ENCODE measurements at places on chromosomes 13 and 19. TPM values are rescaled to one million over a fixed set of nuclear protein-coding genes. Genes with fewer than 3 reads are reported as not detected.

- no peak for DNase-seq
Measured at GRCh38 chr13:80782441-80782840, 441.5 kb upstream of the SPRY2 start.

- DNase-seq = no peak
Measured at GRCh38 chr19:1757468-1758230, 4.3 kb downstream of the ONECUT3 start.

DNA sequence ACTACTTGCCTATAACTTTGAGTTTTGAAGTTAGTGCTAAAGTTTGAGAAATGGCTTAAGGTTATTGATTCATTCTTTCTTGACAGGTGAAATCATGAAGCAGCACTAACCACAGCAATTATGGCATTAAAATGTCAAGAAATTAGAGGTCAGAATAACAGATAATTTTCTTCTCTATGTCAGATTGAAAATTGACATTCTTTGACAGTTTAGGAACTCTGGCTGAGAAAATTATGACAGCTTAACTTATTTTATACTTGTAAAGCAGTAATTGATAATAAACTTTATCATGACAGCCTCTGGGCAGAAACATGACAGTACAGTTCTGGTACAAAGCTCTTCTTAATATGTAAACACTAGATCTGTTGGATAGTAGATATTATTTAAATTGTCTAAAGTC lies 155.2 kb upstream of the MAB21L1 start:
- no peak for DNase-seq

DNA sequence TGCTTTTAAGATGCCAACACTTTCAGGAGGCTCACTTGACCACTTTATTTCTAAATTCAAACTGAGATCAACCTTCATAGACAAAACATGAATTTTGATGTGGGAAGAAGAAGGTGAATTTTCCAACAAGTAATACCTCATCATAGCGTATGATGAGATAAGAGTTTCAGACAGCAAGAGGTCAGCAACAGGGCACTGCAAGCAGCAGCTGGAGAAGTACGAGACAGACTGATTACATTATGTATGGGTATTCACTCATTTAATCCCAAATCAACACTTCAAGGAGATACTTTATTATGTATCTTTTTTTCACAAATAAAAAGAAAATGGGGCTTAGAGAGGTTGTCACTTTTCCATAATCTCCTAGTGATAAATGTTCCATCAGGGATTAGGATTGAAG lies 389.8 kb downstream of the TBC1D4 start:
- no peak for DNase-seq

DNA sequence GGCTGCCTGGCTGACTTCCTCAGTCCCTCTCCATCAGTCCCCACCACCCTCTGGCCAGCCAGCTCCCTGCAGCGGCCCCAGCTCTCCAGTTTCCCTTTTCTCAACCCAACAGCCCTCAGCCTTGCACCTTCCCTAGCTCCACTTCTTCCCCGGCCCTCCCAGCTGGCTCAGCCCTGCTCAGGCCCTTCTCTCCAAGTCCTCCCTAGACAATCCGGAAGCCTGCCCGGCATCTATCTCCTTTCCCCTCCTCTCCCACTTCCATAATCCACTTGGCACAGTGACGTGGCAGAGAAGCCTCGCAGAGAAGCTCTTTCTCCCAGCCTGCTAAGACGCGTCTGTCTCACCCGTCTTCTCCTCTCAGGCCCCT lies 1.1 kb downstream of the UBXN6 start:
- DNase-seq = no peak

DNA sequence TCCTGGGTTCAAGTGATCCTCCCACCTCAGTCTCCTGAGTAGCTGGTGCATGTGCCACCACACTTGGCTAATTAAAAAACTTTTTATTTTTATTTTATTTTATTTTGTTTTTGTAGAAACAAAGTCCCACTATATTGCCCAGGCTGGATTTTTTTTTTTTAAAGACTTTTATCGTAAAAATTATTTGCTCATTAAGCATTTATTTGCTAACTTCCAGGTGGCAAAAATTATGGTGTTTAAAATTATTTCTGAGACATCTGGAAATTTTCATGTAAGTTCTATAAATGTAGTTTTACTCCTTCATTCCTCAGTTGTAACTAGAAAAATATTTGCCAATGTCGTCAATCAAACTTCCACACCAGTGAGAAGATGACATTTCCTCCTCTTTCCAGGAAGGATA lies 233.3 kb upstream of the DACH1 start:
- DNase-seq = no peak

- DNase-seq = peak; percentile 100
Measured at GRCh38 chr19:2061495-2062388, 10.7 kb upstream of the MKNK2 start.

DNA sequence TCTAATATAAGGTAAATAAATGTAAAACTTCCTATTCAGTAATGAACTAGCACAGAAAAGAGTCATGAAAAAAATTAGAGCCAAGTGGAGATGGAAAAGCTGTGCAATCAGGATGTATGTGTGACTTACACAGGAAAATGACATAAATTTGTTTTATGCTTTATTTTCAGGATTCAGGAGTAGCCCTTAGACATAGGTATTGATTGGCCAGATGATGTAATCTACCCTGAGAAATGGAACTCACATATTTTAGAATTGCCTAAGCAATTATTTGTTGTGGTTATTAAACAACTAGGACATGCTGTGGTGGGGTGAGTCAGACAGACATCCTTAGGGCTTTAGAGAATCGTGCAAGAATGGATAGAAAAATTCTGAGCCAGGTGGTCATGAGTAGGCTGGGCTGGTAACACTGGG lies 110.6 kb downstream of the PCDH9 start:
- DNase-seq = no peak

The CCDC70 gene
- total RNA-seq = not detected

DNA sequence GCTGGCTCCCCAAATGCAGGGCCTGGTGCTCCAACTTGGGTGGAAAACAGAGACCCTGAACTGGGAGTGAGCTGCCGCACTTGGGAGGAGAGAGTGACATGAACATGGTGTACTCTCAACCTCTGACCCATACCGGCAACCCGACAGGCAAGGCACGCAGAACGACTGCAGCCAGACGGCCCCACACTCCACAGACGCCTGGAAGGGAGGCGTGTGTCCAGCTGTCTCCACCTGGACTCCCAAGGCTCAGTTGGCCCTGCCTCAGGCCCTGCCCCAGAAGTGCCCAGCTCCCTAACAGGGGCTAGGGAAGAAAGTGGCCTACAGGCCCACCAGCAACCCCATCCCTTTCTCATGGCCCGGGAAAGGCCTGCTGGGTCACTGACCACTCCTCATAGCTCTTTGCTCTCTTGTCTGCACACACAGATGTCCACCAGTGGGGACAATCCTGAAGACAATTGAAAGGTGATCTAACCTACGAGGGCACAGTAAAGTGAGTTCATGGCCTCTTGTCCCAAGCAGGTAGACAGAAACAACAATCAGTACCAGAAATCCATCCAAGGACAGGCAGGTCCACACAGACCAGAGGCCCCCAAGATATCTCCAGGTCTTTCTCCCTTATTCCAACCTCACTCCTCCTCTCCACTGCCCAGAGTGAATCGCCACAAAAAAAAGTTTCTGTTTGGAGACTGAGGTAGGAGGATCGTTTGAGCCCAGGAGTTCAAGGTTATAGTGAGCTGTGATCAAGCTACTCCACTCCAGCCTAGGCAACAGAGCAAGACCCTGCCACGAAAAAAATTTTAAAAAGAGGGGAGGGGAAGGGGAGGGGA lies 28.2 kb downstream of the ELL start:
- DNase-seq = no peak

DNA sequence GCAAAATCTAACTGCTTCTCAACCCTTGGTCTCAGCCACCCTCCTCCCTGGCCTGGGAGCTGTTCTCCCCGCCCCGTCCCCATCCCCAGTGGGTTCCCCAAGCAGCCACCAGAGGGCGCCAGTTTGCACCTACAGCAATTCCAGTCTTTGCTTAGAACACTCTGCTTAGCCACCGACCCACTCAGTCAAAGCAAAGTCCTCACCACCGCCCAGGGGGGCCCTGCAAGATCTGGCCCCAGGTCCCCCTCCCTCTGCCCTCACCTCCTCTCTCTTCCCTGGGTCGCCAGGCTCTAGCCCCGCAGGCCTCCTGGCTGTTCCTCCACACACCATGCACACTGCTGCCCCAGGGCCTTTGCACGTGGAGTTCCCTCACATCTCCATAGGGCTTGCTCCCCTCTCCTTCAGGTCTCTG lies 12.4 kb downstream of the TMEM143 start:
- DNase-seq = peak; percentile 37

DNA sequence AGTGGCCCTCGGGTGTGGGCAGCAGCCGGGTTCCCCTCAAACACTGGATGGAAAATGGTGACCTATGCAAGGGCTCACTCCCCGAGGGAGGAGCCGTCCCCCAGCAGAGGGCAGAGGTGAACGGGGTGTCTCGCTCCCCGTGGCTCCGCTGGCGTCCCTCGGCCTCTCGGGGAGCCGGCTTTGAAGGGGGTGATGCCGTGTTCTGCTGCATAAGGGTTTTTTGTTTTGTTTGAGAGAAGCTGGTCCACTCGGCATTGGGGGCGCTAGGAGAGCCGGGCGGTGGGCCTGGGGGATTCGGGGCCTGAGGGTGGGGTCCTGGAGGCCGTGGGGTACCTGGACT lies 4.0 kb downstream of the EFNA2 start:
- no peak for DNase-seq

GRCh38 chr13:84649853-84650252 lies 767.6 kb upstream of the SLITRK1 start:
- no peak for DNase-seq

- DNase-seq = no peak
Measured at GRCh38 chr19:30339624-30340525, 32.3 kb upstream of the ZNF536 start.

- no peak for DNase-seq
Measured at GRCh38 chr13:37097076-37097475, 8.4 kb downstream of the CSNK1A1L start.

GRCh38 chr19:1901940-1902404 lies 3.2 kb upstream of the ADAT3 start:
- DNase-seq = no peak

GRCh38 chr19:57075125-57075524 lies 44.7 kb upstream of the USP29 start:
- no peak for DNase-seq

DNA sequence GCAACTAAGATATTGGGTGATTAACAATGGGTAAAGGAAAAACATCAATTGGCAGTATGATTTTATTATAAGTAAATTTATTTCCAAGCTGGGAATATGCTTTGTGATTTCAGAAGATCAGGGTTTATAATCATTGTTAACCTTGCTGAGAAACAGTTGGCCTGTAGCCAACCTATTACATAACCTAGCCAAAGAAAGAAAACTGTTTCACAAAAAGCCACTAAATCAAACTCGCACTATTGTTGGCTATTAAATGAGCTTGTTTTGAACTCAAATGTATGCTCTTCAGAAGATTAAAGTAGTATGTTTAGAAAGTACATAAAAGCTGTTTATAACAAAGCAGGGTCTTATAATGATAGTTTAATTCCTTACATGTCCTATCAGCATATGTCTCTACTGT lies 151.7 kb downstream of the LHFPL6 start:
- no peak for DNase-seq

DNA sequence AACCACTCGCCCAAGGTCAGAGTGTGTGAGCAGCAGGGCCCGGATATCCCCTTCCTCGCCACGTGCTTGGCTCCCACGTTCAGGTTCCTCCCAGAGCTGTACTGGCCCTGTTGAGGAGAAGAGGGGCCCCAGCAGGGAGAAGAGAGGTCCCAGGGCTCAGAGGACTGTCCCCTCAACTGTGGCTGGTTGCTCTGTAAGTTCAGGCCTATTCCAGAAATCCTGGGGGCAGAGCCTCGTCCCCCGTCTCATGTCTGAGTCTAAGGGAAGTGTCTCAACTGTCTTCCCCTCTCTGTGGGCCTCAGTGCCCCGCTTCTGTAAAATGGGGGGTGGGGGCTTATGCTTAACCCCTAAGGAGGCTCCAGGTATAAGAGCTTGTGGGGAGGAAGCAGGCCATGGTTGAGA lies 3.9 kb downstream of the PPP5C start:
- no peak for DNase-seq

The PRKCSH gene
- 321 TPM for total RNA-seq

GRCh38 chr19:51367255-51367564 lies 1.0 kb upstream of the ETFB start:
- DNase-seq = peak; percentile 73

- peak; percentile 77 for DNase-seq
Measured at GRCh38 chr19:32041681-32042292, 303.6 kb upstream of the ZNF507 start.

The LACC1 gene
- 5.4 TPM for total RNA-seq

- DNase-seq = no peak
Measured at GRCh38 chr19:12733369-12734214, 892 bp downstream of the TRIR start.

GRCh38 chr13:21310220-21310619 lies 133.8 kb downstream of the MRPL57 start:
- DNase-seq = no peak

GRCh38 chr13:85347251-85347650 lies 452.0 kb downstream of the SLITRK6 start:
- no peak for DNase-seq

DNA sequence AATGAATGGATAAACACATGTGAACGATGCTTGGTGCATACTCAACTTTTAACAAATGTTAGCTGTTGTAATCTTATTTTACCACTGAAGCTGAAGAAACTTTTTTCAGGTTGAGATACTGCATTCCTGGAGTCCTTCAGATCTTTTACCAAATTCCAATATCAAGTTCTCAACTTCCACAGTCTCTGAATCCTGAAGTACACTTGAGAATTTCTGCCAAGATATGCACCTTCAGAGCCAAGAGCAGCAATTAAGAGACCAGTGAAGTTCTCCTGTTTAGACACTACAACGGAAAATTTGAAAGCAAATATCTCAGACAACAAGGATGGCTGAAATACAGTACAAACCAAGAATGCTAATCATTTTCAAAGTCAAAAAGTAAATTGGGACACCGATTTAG lies 84.6 kb upstream of the MTIF3 start:
- no peak for DNase-seq

The ZNF563 gene
- 5.8 TPM for total RNA-seq

DNA sequence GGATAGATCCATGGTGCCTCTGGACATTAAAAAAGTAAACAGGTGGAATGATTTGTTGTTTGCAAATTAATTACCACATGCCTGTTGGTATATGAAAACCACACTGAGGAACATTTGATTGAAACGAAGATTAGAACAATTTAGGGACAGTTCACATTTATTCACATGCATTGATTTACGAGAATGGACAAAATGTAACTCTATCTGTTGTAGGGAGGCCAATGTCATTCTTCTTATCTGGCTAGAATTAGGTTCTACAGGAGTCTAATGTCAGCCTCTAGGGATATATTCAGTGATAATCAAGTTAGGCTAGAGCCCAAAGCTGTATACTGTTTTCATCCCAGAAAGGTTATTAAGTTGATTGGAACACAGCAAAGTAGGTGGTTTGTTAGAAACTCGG lies 125.4 kb downstream of the COL4A2 start:
- DNase-seq = no peak

- DNase-seq = peak; percentile 65
Measured at GRCh38 chr19:8373867-8374813, 10.2 kb downstream of the ANGPTL4 start.

The TMPRSS9 gene
- total RNA-seq = 0.41 TPM

DNA sequence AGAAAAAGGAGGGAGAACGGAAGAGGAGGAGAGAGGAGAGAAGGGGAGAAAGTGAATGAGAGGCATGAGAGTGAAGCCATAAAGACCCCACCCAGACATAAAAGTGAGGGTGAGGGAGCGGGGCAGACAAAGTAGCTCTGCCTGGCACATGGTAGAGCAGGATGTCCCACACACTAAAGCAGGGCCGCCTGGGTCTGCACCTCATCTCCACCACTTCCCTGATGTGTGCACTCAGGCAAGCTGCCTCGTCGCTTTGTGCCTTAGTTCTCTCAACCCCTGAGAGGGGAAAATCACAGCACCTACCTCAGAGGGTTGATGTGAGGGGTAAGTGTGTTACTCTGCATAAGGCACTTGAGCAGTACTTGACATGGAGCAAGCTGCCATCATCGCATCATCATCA lies 488.1 kb downstream of the COG6 start:
- no peak for DNase-seq
